ENCODE measurements at places on chromosomes 7 and 10.
A peak's percentile ranks its signal among the peaks of the same experiment; 100 is the strongest.

DNA sequence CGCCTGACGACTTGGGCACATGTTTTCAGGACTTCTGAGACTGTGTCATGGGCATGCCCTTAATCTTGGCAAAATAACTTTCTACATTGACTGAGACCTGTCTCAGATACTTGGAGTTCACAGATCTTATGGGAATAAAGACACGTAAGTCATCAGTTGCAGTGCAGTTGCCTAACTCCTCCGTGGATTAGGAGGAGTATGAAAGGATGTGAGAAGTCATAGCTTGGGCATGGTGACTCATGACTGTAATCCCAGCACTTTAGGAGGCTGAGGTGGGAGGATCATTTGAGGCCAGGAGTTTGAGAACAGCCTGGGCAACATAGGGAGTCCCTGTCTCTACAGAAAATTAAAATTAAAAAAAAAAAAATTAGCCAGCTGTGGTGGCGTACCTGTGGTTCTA is 49.6 kb downstream of the EXOC6 start:
- no peak for DNase-seq
- no peaks in the 10 kb centered on the region for H3K27me3 ChIP-seq
- H3K36me3 ChIP-seq: peaks cover 10% of the 10 kb centered on the region
- no peak overlapping the region for H3K4me3 ChIP-seq

DNA sequence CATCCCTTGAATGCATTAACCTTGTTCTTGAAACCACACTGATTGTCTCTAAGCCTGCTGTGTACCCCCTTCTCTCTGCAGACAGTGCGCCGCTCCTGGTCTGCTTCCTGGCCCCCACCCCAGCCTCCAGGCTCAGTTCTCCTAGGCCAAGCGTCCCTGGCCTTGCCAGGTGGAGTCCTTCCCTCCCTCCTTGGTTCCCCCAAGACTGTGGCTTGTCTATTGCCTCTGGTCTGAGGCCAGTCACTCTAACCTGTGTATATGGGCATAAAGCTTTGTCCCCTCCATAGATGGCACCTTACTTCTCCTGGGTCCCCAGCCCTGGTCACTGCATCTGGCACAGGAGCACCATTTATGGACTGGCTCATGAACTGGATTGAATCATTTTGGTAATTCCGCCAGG is 133.5 kb upstream of the EEPD1 start:
- no peak overlapping the region for H3K4me3 ChIP-seq
- peaks cover 6% of the 10 kb centered on the region for H3K27me3 ChIP-seq
- H3K36me3 ChIP-seq: no peaks in the 10 kb centered on the region
- no peak overlapping the region for H3K27ac ChIP-seq

DNA sequence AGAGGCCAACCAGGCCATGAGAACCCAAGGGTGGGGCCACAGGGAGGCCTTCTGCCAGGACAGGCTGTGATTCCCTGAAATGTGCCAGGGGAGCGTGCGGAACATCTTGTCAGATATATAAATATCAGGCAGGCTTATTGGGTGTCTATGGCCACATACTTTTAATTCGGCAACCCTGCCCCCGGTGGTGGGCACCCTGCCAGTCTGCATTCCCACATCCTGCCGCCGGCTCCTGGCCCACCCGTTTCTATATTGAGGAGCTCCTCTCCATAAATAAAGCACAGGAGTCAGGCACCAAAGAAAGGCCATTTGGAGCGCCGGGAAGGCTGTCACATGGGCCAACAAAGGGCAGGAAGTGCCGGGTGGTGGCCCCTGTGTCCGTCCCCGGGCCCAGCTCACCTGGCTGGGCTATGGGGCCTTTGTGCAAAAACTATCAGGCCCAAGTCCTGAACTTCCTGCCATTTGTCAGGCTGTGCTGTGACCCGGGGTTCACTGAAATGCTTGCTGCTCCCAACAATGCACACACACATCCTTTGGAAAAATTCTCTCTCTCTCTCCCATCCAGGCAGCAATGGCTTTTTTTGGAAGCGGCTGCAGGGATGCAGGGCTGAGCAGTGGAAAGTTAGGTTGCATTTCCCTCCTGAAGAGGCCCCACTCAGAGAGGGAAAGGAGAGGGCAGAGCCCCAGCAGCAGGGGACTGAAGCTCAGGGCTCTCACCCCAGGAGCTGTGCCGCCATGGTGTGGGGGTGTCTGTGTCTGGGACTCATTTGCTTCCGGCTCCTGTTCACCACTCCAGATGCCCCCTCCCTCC is 25.0 kb upstream of the PODXL start:
- H3K4me3 ChIP-seq: no peak overlapping the region
- peaks cover 16% of the 10 kb centered on the region for H3K4me1 ChIP-seq
- no peaks in the 10 kb centered on the region for H3K36me3 ChIP-seq
- H3K27me3 ChIP-seq: peaks cover 2% of the 10 kb centered on the region
- DNase-seq: no peak

DNA sequence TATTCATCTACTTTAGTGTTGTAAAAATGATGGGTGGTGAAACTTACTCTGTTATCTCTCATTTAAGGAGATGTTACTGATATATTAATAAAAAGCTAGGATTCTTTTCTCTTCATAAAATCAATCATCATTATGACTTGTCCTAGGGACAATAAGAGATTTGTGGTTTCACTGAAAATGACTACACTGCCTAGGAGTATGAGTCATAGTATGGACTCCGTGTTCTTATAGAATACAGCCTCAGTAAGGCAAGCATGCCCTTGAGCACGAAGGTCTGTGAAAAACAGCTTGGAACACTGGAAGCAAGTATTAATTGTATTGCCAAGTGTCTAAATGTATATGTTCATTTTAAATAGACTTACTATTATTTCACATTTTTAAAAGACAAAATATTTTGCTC is 749.2 kb upstream of the PCDH15 start:
- no peaks in the 10 kb centered on the region for H3K27me3 ChIP-seq
- no peak overlapping the region for H3K27ac ChIP-seq
- peaks cover 31% of the 10 kb centered on the region for H3K4me1 ChIP-seq
- no peaks in the 10 kb centered on the region for H3K36me3 ChIP-seq

DNA sequence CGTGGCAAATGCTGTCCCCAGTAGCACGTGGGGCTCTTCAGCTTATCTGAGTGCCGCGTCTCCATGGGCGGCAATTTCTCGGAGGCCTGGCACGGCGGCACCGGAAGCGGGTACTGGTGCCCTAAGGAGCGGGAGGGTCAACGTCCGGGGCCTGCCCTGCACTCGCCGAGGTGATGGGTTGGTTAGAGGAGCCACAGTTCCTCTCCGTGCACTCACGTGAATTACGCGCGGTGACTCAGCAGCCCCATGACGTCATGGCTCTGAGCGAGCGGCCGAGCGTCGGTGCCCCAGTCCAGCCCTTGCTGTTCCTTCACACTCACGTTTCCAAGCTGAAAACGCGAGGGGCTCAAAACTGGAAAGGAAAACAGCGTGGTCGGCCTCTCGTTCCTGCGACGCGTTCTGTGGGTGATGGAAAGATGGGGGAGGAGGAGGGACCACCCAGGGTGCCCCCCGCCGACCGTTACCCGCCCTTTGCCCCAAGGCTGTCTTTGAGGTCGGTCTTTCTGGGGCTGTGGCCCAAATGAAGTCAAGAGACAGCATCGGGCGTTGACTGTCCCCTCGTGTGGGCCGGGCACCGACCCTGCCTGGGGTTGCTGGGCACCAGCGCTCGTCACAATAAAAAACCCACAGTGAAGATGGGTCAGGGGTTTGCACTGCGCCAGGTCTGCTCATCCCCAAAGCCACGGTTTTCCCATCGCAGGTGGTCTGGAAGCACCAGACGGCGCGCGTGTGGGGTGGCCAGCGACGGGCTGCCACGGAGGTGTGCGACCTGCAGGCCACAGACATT is 70.4 kb upstream of the CFAP46 start:
- no peak overlapping the region for H3K27ac ChIP-seq
- peaks cover 3% of the 10 kb centered on the region for H3K27me3 ChIP-seq
- H3K4me1 ChIP-seq: peaks cover 10% of the 10 kb centered on the region

- H3K27ac ChIP-seq: no peak overlapping the region
- H3K27me3 ChIP-seq: no peaks in the 10 kb centered on the region
- no peaks in the 10 kb centered on the region for H3K4me1 ChIP-seq
- no peaks in the 10 kb centered on the region for H3K36me3 ChIP-seq
- no peak for DNase-seq
- no peak overlapping the region for H3K4me3 ChIP-seq
Observed at GRCh38 chr10:121065330-121065729, 214.2 kb downstream of the WDR11 start.

DNA sequence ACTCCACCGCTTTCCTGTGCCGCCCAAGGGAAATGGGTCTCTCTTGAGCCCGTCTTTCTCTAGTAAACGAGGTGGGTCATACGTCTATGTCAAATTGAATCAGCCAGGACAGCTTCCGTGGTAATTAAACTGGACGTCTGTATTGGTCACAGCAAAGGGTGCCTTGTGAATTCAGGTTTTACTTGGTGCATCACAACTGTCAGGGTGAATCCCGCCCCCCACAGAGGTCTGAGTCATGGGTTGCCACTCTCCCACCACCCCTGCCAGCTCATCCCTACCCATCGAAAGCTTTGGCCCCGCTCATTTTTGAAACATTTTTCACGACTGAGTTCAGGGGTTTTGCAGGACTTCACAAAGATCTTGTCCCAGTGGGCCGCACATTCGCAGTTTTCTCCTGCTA is 8.0 kb upstream of the SP8 start:
- no peak overlapping the region for H3K27ac ChIP-seq
- H3K27me3 ChIP-seq: peaks cover 35% of the 10 kb centered on the region
- H3K4me3 ChIP-seq: no peak overlapping the region

DNA sequence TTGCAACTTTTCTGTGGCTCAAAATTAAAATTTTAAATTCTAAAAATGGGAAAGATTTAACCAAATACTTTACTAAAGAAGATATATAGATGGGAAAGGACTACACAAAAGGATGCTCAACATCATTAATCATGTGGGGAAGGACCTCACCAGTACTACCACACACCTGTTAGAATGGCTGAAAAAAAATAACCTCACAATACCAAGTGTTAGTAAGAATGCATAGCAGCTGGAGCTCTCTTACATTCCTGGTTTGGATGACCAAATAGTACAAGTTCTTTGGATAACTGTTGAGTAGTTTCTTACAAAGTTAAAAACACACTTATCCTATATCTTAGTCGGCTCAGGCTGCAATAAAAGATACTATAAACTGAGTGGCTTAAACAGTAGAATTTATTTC is 33.9 kb downstream of the LIPJ start:
- no peaks in the 10 kb centered on the region for H3K36me3 ChIP-seq
- no peak for DNase-seq
- no peaks in the 10 kb centered on the region for H3K27me3 ChIP-seq
- no peak overlapping the region for H3K27ac ChIP-seq
- H3K4me1 ChIP-seq: no peaks in the 10 kb centered on the region

GRCh38 chr7:80731281-80731680 is 92.8 kb downstream of the CD36 start:
- H3K4me1 ChIP-seq: no peaks in the 10 kb centered on the region
- H3K27me3 ChIP-seq: no peaks in the 10 kb centered on the region
- no peak for DNase-seq
- H3K4me3 ChIP-seq: no peak overlapping the region
- H3K36me3 ChIP-seq: no peaks in the 10 kb centered on the region
- no peak overlapping the region for H3K27ac ChIP-seq

GRCh38 chr10:121104476-121105111 is 253.4 kb downstream of the WDR11 start:
- DNase-seq: no peak
- H3K27me3 ChIP-seq: no peaks in the 10 kb centered on the region

GRCh38 chr10:92689663-92690210 is at the start of gene HHEX:
Gene HHEX (plus strand): TSS chr10:92689955. CDS start chr10:92689987, 32 bp downstream.
- peak within 1 kb of the TSS; percentile 100 for H3K4me3 ChIP-seq
- H3K27ac ChIP-seq: peak within 1 kb of the TSS; percentile 99
- peak; percentile 70 for DNase-seq
- H3K27me3 ChIP-seq: peaks cover 34% of the 10 kb centered on the region
- H3K4me1 ChIP-seq: peaks cover 28% of the 10 kb centered on the region

DNA sequence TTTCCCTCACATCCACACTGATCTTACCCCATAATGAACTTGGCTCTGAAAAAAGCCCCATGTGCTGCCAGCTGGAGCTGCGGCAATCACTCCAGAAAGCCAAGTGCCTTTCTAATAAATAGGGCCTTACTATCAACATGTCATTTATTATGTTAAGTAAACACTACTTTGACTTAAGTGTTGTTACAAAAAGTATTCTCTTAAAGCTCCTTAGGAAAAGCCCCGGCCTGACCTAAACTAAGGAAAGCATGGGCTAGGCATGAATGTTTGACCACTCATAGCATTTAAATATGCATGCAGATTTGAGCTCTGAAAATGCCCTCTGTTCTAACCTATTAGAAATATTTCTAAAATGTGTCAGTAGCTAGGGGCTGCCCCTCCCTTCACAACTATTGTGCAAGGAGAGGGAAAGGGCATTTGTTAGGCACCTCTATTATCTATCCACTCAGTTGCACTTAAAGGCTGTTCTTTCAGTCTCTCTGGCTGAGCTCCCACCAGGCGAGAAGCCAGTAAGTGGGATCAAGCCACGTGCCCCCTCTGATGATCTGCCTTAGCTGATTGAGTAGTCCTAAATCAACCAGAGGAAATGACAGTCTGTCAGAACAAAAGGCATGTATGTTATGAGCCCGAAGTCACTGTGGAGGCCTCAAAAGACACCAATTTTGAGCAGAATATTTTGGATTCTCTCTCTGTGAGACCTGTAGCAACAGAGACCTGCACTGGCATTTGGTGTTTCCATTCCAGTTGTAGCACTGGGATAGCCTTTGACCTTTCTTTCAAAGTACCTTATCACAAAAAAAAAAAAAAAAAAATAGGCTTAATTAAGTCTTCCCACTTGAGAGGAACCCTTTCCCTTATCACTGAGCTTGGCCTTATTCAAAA is 77.1 kb downstream of the ITGB8 start:
- H3K36me3 ChIP-seq: no peaks in the 10 kb centered on the region
- peaks cover 11% of the 10 kb centered on the region for H3K4me1 ChIP-seq
- H3K27ac ChIP-seq: no peak overlapping the region
- DNase-seq: no peak

DNA sequence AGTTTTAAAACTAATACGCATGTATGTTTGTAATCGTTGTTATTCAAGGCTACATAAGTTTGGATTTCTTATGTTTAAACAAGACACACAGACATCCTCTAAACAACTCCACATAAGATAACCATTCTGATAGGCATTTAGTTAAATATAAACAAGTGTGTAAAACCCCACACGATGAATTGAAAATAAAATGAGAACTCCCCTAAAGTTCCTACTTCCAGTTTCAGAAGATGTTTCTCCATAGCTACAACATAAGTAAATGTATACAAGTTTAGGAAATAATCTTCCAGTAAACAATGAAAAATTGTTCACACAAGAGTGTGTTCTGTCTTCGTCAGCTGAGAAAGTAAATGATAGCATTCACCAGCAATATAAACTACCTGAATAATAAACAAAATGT is 246.8 kb downstream of the RNLS start:
- no peak for DNase-seq
- H3K4me1 ChIP-seq: no peaks in the 10 kb centered on the region
- H3K36me3 ChIP-seq: no peaks in the 10 kb centered on the region
- peaks cover 3% of the 10 kb centered on the region for H3K27me3 ChIP-seq
- no peak overlapping the region for H3K27ac ChIP-seq

- no peaks in the 10 kb centered on the region for H3K36me3 ChIP-seq
- no peaks in the 10 kb centered on the region for H3K4me1 ChIP-seq
- H3K4me3 ChIP-seq: no peak overlapping the region
- no peak overlapping the region for H3K27ac ChIP-seq
- peaks cover 5% of the 10 kb centered on the region for H3K27me3 ChIP-seq
Observed at GRCh38 chr7:1285556-1286301, 53.1 kb downstream of the UNCX start.

Data from endothelial cell (in vitro differentiated cells).